ENCODE measurements at places on chromosomes 11 and 22. TPM values are rescaled to one million over a fixed set of nuclear protein-coding genes. Genes with fewer than 3 reads are reported as not detected.

DNA sequence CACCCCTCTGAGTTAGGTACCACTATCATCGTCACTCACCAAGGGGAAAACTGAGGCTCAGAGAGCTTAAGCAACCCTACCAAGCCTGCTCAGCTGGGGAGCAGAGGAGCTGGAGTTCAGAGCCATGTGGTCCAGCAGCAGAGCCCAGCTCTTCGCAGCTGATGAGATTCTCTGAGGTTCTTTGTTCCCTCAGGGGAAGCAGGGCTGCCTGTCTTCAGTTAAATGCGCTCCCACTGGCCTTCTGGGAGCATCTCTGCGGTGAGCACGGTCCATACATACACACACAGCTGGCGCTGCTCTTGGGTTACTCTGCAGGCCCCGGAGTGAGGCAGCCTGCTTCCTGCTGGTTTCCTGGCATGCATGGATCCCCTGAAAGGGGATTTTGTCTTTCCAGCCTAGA, 5.2 kb upstream of the PTGDR2 start:
- no peak overlapping the region for H3K27ac ChIP-seq
- no peak for DNase-seq
- H3K4me1 ChIP-seq: no peaks in the 10 kb centered on the region
- no peaks in the 10 kb centered on the region for H3K27me3 ChIP-seq

Gene SSTR3
- 5.8 TPM for total RNA-seq

GRCh38 chr11:33268945-33269540, 11.9 kb downstream of the HIPK3 start:
- no peak for DNase-seq
- H3K4me3 ChIP-seq: no peak overlapping the region
- peak overlapping the region; percentile 67 for H3K27ac ChIP-seq
- no peaks in the 10 kb centered on the region for H3K27me3 ChIP-seq

GRCh38 chr11:126810776-126811175, 189.8 kb downstream of the KIRREL3 start:
- no peaks in the 10 kb centered on the region for H3K36me3 ChIP-seq
- no peaks in the 10 kb centered on the region for H3K4me1 ChIP-seq
- H3K4me3 ChIP-seq: no peak overlapping the region
- H3K27me3 ChIP-seq: no peaks in the 10 kb centered on the region
- no peak for DNase-seq

- H3K27me3 ChIP-seq: no peaks in the 10 kb centered on the region
- no peak overlapping the region for H3K27ac ChIP-seq
- H3K36me3 ChIP-seq: no peaks in the 10 kb centered on the region
These were observed 76.7 kb downstream of the BMAL1 start for GRCh38 chr11:13354335-13354734.

Gene ESAM
- 91.6 TPM for total RNA-seq

DNA sequence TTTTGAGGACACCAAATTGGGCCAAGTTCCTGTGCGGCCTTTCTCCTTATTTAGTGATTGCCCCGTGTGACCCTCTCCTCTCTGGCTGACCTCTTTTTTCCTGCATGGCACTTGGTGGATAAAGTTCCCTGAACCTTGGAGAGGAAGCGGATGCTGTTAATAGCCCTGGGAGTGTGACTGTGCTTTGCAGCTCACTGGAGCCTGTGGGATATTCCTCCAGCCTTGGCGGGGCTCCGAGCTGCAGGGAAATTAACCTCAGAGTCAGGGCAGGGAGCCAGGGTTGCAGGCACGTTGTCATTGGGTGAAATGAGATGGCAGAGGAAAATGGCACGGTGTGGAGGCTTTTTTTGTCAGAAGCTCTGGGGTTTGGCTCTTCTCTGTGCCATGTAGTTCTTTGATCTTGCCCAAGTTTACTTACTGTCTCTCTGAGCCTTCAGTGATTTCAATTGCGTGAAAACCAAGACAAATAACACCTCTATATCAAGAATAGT, 965 bp downstream of the OR9Q1 start:
- H3K36me3 ChIP-seq: no peaks in the 10 kb centered on the region
- no peaks in the 10 kb centered on the region for H3K27me3 ChIP-seq
- H3K27ac ChIP-seq: no peak overlapping the region
- DNase-seq: peak; percentile 36

Gene SCN4B
- 2.1 TPM for total RNA-seq

DNA sequence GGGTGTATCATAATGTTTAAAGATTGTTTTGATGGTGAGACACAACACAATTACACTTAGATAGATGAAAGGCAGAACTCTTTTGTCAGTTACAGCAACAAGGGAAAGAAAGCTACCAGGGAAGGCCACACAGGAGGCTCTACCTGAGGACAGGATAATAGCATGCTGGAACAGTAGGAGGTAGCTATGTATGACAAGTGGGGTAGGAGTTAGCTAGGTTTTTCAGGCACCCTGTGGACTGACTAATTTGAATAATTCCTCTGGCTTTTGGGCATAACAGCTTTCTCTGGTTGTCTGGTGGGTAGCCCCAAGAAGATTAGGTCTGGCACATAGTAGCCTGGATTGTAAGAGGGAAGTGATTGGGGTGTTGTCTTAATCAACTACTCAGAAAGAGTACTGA, 475.4 kb upstream of the CHORDC1 start:
- no peaks in the 10 kb centered on the region for H3K27me3 ChIP-seq
- H3K27ac ChIP-seq: no peak overlapping the region
- no peak overlapping the region for H3K4me3 ChIP-seq
- no peaks in the 10 kb centered on the region for H3K36me3 ChIP-seq
- H3K4me1 ChIP-seq: no peaks in the 10 kb centered on the region

Gene COMT
- 98.4 TPM for total RNA-seq

GRCh38 chr11:20088397-20089225, 71.7 kb downstream of the DBX1 start:
- no peaks in the 10 kb centered on the region for H3K27me3 ChIP-seq
- H3K4me3 ChIP-seq: no peak overlapping the region
- no peaks in the 10 kb centered on the region for H3K36me3 ChIP-seq
- DNase-seq: no peak
- H3K4me1 ChIP-seq: peaks cover 6% of the 10 kb centered on the region

GRCh38 chr22:39039306-39040126, 1.1 kb upstream of the APOBEC3F start:
- no peaks in the 10 kb centered on the region for H3K27me3 ChIP-seq
- H3K27ac ChIP-seq: peak overlapping the region; percentile 90
- no peak for DNase-seq
- no peak overlapping the region for H3K4me3 ChIP-seq
- no peaks in the 10 kb centered on the region for H3K36me3 ChIP-seq
- H3K4me1 ChIP-seq: peaks cover 8% of the 10 kb centered on the region

DNA sequence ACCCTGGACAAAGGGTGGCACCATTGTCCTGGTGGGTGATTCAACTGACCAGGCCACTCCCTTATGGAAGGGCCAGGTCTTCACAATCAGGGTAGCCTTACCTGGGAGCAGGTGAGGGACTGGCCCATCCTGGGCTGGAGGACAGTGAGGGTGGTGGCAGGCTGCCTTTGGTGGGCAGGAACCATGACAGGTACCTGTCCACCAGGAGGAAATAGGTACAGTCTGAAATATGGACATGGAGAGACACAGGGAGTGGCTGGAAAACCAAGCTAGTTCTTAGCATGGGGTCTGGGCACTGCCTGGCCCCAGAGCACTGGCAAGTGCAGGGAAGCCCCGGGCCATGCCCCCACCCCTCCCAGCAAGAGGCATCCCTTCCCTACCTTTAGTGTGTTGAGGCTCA, 113.8 kb downstream of the MED15 start:
- DNase-seq: no peak
- no peaks in the 10 kb centered on the region for H3K27me3 ChIP-seq
- H3K27ac ChIP-seq: no peak overlapping the region
- no peaks in the 10 kb centered on the region for H3K36me3 ChIP-seq
- no peak overlapping the region for H3K4me3 ChIP-seq

GRCh38 chr11:88414385-88414861, 76.9 kb upstream of the CTSC start:
- H3K36me3 ChIP-seq: no peaks in the 10 kb centered on the region
- no peaks in the 10 kb centered on the region for H3K4me1 ChIP-seq
- no peak for DNase-seq
- H3K4me3 ChIP-seq: no peak overlapping the region
- H3K27me3 ChIP-seq: no peaks in the 10 kb centered on the region

DNA sequence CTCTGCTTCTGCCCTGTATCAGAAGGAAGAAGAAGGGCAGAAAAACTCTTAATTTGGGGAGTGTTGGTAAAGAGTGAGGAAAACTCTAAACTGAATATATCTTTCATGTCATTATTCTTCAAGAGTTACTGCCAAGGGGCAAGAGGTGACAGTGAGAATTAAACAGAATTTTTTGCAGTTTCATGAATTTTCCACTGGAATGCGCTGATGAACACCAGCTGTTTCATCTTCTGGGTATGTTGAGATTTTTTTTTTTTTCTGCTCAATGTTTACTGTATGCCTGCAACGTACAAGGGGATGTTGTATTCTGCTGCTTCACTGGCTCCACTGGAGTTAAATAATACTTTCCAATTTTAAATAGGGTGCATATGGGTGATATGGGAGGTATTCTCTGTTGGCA, 117.8 kb downstream of the FAM76B start:
- no peak overlapping the region for H3K27ac ChIP-seq
- DNase-seq: no peak
- no peaks in the 10 kb centered on the region for H3K36me3 ChIP-seq
- H3K4me3 ChIP-seq: no peak overlapping the region
- no peaks in the 10 kb centered on the region for H3K4me1 ChIP-seq

DNA sequence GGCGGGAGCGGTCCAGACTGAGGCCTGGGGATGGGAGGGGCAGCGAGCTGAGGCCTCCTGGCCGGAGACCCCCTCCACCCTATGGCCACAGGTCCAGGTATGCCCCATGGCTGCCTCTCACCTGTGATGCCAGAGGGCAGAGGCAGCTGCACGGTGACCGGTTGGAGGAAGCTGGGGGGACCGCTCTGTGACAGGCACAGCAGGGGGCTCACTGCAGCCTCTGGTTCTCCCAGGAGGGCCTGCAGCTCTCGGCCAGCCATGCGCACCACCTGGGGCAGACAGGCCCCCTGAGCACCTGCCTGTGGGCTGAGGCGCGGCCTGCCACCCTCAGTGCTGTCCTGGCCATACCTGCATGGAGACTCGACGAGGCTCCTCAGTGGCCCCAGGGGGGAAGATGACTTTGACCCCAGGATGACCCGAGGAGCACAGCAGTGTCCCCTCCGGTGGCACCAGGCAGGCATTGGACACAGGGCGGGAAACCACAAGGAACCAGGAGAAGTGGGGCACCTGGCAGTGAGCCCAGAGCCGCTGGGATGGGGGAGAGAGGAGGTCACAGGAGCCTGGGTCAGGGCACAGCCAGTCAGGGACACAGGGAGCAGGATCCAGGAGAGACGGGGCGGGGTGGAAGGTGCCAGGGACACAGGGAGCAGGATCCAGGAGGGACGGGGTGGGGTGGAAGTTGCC, 3.2 kb upstream of the SLC25A22 start:
- H3K27me3 ChIP-seq: no peaks in the 10 kb centered on the region
- DNase-seq: no peak
- no peak overlapping the region for H3K4me3 ChIP-seq
- H3K36me3 ChIP-seq: no peaks in the 10 kb centered on the region
- no peak overlapping the region for H3K27ac ChIP-seq
- H3K4me1 ChIP-seq: peaks cover 6% of the 10 kb centered on the region

GRCh38 chr11:86769219-86769618, 31.1 kb upstream of the PRSS23 start:
- no peak overlapping the region for H3K27ac ChIP-seq
- no peaks in the 10 kb centered on the region for H3K27me3 ChIP-seq
- no peaks in the 10 kb centered on the region for H3K4me1 ChIP-seq
- H3K36me3 ChIP-seq: no peaks in the 10 kb centered on the region

DNA sequence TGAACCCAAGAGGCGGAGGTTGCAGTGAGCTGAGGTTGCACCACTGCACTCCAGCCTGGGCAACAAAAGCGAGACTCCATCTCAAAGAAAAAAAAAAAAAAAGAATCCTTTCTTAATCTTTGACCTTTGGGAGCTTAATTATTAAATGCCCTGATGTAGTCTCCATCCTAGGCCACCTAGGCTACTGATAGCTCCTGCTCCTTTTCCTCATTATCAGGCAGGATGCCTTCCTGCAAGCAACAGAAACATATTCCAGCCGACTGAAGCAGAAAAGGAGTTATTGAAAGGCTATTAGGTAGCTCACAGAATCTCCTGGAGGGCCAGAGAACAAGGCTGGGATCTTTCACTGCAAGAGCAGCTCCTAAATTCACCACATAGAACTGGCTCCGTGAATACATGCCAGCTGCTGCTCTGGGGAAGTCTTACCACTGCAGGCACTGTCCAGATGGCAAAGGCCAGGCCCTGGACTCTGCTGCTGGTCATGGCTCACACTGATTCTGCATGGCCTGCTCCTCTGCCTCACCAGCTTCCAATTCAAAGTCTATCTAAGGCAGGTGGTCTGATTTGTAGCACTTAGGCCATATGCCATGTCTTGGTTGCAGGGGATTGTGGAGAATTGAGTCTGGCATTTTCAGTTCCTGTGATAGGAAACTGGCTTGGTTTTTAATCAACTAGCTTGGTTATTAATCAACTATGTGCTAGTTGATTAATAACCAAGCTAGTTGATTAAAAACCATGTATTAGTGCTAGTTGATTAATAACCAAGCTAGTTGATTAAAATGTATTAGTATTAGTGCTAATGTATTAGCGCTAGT, 26.0 kb upstream of the POLD3 start:
- no peaks in the 10 kb centered on the region for H3K36me3 ChIP-seq
- DNase-seq: no peak
- no peak overlapping the region for H3K27ac ChIP-seq

Gene CRYBB3
- total RNA-seq: not detected

Gene TESMIN
- not detected for total RNA-seq

Gene HEPN1
- total RNA-seq: not detected

DNA sequence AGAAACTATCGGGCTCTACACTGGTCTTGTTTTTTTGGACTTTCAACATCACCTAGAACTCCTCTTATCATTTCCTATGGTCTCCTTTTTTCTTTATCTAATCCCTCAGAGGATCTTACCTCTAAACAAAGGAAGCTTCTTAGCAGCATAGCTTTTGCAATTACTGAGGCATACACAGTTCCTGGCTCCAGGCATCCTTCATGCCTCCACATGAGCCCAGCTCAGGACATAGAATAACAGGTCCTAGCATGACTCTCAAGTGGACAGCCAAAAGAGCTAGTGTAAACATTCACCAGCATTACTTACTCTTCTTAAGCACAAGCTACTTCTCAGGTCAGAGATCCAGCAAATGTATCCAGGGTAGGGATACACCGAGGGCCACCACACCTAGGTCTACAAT, 17.1 kb downstream of the CFAP300 start:
- no peaks in the 10 kb centered on the region for H3K27me3 ChIP-seq
- H3K4me1 ChIP-seq: no peaks in the 10 kb centered on the region
- no peak for DNase-seq

DNA sequence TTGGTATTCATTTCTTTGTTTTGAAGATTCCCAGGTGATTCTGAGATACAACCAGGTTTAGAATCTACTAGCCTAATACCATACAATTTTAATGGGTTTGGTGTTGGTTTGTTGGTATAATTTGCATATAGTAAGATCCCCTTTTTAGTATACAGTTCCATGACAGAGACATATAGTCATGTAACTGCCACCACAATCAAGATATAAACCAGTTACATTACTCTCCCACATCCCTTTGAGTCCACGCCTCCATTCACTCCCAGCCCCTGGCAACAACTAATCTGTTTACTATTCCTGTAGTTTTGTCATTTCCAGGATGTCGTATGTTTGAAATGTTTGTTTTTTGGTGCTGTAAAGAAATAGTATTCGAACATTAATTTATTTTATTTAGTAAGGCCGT, 4.3 kb downstream of the ASRGL1 start:
- no peaks in the 10 kb centered on the region for H3K27me3 ChIP-seq
- no peak overlapping the region for H3K27ac ChIP-seq
- no peaks in the 10 kb centered on the region for H3K36me3 ChIP-seq
- no peak overlapping the region for H3K4me3 ChIP-seq
- H3K4me1 ChIP-seq: no peaks in the 10 kb centered on the region
- no peak for DNase-seq

Gene SLC22A8
- not detected for total RNA-seq

Gene XKR3
- not detected for total RNA-seq
